ENCODE measurements at places on chromosomes 2 and 18.

- DNase-seq: no peak
These were observed 30.3 kb downstream of the SP3 start for GRCh38 chr2:173934895-173935294.

GRCh38 chr2:118539290-118539689 is 308.2 kb downstream of the EN1 start:
- DNase-seq: peak; percentile 31

DNA sequence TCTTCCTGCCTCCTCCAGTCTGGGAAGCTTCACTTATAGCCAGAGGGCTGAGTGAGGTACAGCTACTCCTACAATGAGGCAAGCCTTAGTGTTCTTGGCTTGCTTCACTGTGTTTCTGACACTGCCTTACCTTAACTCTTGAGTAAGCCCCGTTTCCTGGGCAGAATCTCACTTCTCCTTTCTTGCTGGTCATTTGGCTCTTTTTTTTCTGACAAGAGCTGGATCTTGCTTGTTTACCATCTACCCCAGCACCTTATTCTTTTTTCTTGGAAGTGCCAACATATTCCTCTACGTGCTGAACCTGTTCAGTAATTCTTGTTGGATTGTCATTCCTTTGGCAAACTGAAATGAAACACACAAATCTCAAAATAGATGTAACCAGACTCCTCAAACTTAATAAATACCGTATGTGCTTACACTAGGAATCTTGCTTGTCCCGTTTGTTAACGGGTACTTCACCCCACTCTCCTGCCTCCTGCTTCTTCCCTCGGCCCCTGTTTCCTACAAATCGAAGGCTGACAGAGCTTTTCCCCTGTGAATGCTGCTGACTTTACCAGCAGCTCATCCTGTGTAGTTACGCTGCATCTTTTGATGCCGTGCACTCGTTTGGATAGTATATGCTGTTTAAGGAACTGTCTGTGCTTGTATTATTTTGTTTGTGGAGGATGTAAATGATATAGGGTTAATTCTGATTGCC is 132.2 kb downstream of the FMNL2 start:
- no peak for DNase-seq

DNA sequence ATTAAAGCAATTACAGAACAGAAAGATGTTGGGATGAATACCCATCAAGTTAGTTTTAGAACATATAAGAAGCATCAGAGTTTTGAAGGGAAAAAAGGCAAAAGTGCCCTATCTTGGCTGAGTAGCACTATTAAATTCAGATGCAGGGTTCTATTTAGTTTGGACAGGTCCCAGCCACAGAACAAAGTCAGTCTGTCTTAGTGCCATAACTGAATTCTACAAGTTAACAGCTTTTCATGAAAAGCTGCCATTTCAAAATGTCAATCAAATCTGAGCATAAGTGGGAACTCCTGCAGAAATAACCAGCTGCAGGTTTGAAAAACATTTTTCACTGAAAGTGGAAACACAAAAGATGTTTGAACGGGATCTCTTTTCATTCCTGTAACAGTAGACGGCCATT is 160.4 kb downstream of the SRBD1 start:
- DNase-seq: no peak

DNA sequence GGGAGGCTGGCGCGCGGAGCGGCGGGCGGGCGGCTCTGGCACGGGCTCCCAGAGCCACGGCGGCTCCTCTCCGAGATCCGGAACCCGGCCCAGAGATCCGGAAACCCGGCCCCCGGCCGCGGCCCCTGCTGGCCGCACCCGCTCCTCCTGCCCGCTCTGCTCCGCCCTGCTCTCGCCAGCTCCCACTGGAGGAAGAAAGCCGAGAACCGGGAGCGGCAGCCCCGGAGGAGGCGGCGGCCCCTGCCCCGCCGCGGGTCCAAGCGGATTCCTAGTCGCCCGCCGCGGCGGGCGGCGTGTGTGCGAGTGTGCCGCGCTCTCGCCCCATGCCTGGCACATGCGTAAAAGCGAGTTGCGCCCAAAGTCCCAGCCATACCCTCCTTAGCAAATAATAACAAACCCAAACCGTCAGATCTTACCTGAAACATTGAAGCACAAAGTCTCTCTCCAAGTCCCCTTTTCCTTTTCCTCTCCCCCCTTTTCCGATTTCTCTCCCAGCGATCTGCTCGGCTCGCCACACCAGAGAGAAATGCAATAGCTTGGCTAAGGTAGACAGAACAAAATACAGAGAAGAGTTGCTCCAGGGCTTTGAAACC is 108.7 kb upstream of the KCTD1 start:
- DNase-seq: peak; percentile 88

- DNase-seq: no peak
These were observed 23.8 kb upstream of the EFHD1 start for GRCh38 chr2:232609607-232610006.

DNA sequence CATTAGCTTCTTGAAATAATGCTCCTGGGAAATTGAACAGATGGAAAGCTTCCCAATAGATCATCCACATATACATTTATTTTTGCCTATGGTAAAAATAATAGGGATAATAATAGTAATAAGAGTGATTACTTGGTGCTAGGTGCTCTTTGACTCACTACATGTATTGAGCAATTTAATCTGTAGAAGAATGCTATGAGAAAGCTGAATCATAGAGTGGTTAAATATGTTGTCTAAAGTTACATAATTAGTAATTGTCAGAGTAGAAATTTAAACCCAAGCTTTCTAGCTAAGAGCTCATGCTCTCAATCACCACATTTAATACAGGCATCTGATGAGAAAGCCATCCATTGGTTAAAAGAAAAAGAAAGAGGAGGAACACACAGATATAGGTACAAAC is 590.5 kb upstream of the SLC8A1 start:
- DNase-seq: no peak
